ENCODE measurements at places on chromosomes 5 and 9.

- no peak for DNase-seq
Observed at GRCh38 chr9:19660019-19660418, 128.8 kb downstream of the SLC24A2 start.

GRCh38 chr5:35860686-35861085 is 4.0 kb downstream of the IL7R start:
- peak; percentile 18 for DNase-seq

GRCh38 chr5:72268753-72269410 is 51.2 kb downstream of the MRPS27 start:
- peak; percentile 45 for DNase-seq

DNA sequence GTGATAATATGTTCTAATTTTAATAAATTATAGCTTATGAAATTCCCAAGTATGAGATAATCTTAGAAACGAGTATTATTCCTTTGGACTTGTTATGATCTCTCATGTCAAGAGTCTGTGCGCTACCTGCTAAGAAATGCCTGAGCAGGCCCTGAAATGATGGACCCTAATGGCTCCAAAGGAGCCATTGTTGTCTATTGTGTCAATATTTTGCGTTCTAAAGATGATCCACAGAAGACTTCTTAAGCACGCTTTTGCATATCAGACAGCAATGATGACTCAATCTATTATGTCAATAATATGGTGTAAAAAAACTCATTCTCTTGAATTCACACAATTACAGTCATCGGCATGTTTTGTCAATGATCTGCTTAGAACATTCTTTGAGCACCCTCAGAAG is 306.1 kb downstream of the KIAA0825 start:
- DNase-seq, result no peak

DNA sequence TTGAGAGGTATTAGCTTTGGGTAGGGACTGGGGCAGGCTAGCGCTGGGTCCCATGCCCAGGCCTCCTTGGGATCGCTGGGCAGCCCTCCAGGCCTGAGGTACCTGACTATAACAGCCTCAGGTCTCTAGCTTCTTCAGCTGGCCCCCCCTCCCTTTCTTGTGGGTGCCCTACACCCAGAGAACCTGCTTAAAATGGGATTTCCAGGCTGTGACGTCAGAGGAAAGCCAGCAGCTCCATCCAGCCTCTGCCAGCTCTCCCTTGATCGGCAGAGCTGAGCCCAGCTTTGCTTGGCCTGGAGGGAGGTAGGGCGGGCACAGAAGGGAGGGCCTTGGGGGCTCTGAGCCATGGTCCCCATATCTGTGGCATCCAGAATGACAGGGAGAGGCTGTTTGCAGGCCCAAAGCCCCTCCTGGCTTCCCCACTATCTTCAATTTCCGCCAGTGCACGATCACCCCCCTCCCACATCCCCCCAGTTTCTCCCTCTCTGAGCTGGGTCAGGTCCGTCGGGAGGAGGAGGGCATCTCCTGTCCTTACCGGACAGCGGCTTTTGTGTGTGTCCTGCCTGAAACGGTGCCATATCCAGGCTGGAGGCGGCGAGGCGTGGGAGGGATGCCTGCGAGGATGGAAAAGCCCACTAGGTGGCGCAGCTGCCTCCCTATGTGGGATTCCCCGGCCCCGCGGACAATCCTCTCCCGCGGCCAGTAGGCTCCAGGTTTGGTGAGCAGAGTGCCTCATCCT is 10.8 kb downstream of the REEP2 start:
- DNase-seq, result peak; percentile 86
